ENCODE measurements at places on chromosomes 12 and 14.

DNA sequence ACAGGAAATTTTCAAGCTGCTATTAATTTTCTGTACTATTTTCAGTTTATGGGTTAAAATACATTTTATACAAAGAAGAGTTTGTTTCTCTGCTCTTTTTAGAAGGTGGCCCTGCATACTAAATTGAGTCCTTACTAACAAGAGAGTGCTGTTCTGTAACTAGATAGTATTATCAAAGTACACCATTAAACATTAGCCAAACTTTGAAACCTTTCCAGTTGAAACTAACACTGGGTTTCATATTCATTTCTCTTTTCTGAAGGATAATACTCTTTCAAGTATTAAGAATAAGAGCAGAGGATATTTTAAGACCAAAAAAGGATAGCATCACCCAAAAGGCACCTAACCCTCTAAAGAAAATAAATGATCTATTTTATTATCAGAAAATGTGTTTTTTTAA lies 47.2 kb downstream of the PEBP1 start:
- no peak for DNase-seq

GRCh38 chr12:63495974-63496373 lies 172.3 kb downstream of the DPY19L2 start:
- DNase-seq, result no peak

- DNase-seq, result no peak
Measured at GRCh38 chr12:123748161-123748560, 13.9 kb upstream of the DNAH10 start.

GRCh38 chr14:63524537-63525155 lies 18.5 kb downstream of the PPP2R5E start:
- DNase-seq, result peak; percentile 69

DNA sequence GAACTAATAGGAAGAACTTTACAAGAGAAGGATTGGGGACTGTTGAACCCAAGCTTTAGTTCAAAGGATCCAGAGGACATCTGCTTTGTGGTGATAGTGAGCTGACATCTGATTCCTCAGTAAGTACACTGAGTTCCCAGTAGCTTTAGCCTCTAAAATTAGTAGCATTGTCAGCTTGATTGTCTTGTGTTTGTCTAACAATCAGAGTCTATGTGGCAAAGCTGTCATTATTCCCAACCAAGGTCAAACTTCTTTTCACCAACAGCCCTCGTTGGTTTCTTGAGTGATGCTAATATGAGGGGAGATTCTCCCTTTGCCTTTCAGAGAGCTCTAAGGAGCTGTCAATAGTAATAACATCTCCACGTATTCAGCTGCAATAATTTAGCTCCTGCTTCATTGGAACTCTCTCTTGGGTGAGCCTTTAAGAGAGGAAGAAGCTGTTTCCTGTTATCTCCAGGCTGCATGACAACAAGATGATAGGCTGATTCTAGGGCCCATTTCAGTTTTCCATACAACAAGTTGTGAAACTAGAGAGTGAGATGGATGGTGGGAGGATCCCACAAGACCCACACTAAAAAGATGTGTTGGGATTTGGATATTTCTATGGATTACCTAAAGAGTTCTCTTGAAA lies 46.7 kb downstream of the TGFB3 start:
- no peak for DNase-seq

DNA sequence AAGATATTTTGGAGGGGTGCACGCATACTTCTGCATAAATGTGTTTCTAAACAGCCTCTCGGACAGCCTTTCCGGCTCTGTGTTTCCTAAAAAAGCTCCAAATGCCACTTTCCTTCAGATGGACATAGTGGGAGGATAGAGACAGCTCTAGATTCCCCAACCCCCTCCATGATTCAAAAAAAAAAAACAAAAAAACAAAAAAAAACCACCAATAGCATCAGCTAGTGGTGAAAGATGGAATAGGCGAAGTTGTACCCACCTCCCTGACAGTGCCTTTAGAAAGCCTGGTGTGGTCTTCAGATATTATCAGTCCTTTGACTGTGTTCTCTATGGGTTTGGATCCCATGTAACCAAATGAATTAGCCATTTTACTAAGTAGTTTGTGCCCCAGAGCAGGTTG lies 94.1 kb downstream of the PHETA1 start:
- DNase-seq, result no peak

- no peak for DNase-seq
Measured at GRCh38 chr12:21815306-21816062, 41.0 kb upstream of the KCNJ8 start.

Measured in stimulated activated effector memory CD8-positive, alpha-beta T cell treated with anti-CD3 and anti-CD28 coated beads, Interleukin-12 subunit alpha, Interleukin-12 subunit beta, amount 100 ng/mL, for 72 hours (primary cell).